ENCODE measurements at places on chromosomes 16 and 17.

DNA sequence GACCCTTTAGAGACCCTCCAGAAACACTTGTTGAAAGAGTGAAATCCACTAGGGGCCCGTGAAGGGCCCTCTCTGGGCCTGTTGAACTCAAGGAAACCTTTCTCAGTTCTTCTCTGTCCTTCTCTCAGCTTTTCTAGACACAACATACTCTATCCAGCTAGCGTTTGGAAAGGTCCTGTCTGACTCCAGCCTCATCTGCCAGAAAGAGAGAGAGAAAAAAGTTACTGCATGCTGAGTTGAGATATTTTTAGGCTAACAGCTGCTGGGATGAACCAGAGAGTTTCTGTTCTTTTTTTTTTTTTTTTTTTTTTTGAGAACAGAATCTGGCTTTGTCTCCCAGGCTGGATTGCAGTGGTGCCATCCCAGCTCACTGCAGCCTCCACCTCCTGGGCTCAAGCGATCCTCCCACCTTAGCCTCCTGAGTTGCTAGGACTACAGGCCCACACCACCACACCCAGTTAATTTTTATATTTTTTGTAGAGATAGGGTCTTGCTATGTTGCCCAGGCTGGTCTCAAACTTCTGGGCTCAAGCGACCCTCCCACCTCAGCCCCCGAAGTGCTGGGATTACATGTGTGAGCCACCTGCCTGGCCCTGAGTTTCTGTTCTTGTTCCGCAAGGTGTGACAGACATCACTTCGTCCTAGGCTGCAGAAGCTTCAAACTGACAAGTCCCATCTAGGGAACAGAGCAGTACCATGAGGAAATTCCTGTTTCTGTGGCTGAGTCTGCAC is 14.9 kb upstream of the TEX2 start:
- no peak for DNase-seq

- DNase-seq, result no peak
Observed at GRCh38 chr17:1100382-1100781, 79.4 kb downstream of the ABR start.

- DNase-seq, result no peak
Observed at GRCh38 chr17:34519282-34519681, 60.1 kb upstream of the TMEM132E start.

DNA sequence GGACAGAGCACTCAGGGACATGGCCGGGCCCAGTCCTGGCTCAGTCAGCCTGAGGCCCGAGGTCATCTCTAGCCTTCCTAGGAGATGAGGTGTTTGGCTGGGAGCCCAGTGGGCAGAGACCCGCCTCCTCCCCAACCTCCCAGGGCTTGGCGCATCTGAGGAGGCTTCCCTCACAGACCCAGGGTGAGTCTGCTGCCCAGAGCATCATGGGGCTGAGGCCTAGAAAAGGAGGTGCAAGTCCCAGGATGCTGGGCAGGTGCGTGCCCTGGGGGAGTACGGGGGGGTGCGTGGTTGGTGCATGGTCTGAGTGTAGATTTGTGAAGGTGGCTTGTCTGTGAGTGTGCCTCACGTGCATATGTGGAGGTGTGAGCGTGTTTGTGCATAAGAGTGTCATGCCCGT is 4.7 kb downstream of the PDE6G start:
- no peak for DNase-seq

GRCh38 chr17:73315471-73315870 is 3.7 kb upstream of the CDC42EP4 start:
- no peak for DNase-seq

DNA sequence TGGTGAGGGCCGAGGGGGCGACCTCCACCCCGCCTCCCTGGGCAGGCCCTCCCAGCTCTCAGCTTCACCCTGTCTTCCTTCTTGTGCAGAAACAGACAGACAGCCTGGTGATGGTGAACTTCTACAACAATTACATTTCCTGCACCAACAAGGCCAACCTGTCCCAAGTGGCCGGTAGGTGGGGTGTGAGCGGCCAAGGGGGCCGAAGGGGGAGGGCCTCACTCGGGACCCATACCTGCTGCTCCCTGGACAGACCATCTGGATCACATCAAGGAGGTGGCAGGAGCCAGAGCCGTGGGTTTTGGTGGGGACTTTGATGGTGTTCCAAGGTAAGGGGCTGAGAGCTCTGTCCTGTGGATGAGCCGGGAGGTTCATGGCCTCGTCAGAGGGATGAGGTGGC is 20.1 kb downstream of the CHMP1A start:
- DNase-seq, result no peak

- no peak for DNase-seq
Observed at GRCh38 chr17:12178644-12179330, 158.1 kb downstream of the MAP2K4 start.

DNA sequence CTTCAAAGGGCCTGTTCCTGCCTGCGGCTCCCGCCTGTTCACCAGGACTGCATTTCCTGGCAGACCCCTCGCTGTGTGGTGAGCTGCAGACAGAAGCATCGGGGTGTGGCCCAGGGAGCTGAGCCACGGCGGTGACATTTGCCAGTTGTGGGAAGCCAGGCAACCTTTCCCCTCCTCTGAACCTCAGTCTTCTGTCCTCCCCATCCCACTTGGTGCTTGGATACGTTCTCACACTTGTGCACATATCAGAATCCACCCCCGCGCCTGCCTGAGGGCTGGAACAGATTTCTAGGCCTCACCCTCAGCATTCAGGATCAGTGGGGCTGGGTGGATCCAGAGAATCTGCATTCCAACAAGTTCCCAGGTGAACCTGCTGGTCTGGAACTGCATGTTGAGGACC is 63.5 kb downstream of the CRISPLD2 start:
- no peak for DNase-seq

- DNase-seq, result no peak
Observed at GRCh38 chr16:85983606-85984230, 84.8 kb downstream of the IRF8 start.

DNA sequence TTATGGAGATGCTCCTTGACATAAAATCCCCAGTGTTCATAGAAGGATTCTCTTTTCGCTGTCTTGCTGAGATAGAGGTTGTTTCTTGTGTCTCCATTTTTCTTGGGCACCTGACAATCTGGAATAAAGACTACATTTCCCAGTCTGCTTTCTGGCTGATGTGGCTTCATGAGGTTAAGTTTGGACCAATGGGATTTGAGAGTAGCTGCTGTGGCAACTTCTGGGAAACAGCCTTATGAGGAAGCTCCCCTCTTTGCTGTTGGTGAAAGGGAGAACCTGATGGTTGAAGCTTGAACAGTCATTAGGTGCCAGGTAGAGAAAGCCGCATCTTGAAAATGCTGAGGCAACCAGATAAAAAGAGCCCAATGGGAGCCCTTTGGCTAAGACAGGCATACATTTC is 24.4 kb downstream of the HS3ST4 start:
- DNase-seq, result no peak

- no peak for DNase-seq
Observed at GRCh38 chr17:28944862-28945741, 6.2 kb downstream of the PHF12 start.

DNA sequence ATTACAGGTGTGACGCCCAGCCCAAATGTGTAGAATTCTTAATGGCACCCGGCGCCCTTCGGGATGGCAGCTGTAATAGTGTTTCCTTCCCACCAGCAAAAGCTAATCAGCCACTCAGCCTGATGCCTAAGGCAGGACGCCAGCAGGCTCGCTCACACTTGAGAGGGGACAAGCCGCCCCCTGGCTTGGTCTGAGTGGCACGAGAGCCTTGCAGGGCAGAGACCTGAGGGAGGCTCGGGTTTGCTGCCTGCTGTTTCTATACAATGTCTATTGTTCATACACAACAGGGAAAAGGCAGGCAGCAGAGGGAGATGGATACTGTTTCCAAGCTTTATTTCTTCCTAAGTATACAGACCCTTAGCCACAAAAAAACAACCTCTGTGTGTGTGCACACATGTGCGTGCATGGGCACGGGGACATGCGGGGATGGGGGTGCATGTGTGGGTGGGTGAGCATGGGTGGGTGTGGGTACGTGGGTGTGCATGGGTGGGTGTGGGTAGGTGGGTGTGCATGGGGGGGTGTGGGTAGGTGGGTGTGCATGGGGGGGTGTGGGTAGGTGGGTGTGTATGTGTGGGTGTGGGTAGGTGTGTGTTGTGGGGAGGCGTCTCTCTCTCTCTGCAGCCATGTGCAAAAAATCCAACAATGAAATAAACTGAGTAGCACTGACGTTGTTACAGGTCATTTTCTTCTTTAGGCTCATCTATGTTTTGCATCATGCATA is 10.0 kb downstream of the SLC38A8 start:
- DNase-seq, result no peak

- no peak for DNase-seq
Observed at GRCh38 chr17:5509482-5509881, 23.1 kb downstream of the MIS12 start.

DNA sequence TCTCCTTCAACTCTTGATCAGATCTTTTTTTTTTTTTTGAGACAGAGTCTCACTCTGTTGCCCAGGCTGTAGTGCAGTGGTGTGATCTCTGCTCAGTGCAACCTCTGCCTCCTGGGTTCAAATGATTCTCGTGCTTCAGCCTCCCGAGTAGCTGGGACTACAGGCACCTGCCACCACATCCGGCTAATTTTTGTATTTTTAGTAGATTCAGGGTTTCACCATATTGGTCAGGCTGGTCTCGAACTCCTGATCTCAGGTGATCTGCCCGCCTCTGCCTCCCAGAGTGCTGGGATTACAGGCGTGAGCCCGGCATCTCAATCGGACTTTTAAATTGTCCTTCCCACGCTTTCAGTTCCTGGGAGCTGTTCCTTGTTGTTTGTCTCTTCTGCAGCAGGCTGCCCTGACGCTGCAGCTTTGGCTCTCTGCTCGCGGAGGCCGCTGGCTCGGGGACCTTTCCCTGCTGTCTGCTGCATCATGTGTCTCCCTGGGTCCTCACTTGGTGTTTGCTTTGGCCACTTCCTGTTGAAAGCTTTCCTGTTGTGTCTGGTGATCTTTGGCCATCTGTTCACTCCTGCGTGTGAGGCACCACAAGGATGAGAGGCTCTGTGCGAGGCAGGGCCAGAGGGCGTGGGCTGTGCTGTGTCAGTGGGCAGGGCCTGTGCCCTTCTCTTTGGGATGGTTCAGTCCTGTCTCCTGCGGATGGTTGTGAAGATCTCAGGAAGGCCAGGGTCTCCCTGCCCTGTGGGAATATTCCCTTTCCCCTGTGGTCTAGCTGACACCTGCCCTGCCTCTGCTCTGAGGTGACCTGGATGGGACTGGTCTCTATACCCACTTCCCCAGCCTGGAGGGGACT is 18.4 kb upstream of the CAPN15 start:
- no peak for DNase-seq

DNA sequence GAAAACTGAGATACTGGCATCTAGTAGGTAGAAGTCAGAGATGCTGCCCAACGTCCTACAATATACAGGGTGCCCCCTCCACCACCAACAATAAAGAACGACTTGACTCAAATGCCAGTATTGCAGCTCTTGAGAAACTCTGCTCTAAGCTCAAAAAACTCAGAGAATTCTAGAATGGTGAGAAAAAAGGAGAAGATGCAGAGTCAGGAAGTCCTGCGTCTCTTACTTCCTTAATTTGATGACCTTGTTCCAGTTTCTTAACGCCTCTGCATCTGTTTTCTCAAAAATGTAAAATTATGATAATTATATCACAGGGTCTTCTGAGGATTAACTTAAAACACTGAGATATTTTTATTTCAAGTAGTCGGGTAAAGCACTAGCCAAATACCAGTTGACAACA is 1.7 kb upstream of the HSBP1 start:
- no peak for DNase-seq

- DNase-seq, result no peak
Observed at GRCh38 chr17:28715217-28715616, 2.5 kb downstream of the RAB34 start.

DNA sequence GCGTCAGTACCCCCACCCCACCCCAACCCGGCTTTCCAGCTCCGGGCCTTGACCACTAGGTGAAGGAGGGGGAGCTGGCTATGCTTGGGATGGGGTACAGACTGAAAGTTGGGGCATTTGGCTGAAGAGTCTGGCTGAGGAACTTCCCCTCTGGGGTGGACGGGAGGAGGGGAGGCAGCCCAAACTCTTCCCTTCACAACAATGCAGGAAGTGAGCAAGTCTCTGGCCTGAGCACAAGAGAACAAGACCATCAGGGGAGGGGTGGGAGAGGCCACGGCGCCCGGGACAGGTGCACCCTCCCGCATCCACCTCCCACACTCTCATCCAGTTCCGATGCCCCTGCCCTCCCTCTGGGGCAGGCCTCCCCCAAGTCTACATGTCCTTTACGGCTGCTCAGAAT is 5.6 kb downstream of the USH1G start:
- DNase-seq, result no peak

DNA sequence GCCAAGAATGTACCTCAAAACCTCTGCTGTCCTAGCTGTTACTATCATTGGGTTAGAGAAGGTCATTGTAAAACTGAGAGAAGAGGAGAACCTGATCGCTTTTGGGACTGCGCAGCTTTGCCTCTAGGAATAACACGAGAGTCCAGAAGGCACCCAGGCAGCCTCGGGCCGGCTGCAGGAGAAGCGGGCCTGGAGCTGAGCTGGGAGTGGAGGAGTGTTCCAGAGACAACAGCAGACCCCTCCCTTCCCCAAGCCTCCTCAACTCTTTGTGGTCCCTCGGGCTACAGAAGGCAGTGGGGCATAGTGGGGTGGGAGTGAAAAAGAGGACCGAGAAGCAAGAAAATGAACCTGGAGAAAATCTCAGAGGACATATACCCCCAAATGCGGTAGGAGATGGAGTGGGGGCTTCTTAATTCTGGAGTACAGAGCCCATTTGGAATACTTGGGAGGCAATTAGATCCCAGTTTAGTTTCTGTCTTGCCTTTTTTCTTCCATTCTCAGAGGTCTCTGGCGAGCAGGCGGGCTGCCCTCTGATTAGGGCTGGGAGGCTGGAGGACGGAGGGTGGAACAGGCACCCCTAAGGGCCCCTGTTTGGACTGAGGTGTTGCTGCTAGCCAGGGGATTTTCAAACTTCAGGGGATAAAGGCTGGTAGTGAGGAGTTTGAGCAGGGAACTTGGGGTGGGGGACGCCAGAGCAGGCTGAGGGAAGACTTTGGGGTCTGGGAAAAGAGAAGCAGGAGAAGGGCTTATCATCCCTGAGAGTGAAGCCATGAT is 13.3 kb upstream of the HOXB2 start:
- DNase-seq, result no peak

- DNase-seq, result peak; percentile 76
Observed at GRCh38 chr17:80212109-80212508, 8.0 kb downstream of the SGSH start.

DNA sequence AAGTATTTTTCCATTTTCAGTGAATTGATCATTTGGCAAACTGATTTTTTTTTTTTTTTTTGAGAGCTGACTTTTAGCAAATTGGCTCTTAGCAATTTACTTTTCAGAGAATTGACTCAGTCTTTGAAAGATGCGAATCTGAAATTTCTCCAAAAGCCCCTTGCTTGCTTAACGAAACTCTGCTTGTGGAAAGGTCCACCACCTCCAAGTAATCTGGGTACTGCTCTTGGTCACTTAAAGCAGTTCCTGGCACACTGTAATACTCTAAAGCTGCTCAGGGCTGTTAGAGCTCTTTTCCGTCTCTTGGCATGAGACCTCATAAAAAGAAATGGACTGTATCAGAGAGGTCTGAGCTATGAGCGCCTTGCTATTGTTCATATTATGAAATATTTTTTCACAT is 2.9 kb downstream of the GSDMB start:
- no peak for DNase-seq

- DNase-seq, result no peak
Observed at GRCh38 chr16:84464116-84464515, 40.3 kb downstream of the MEAK7 start.
